ENCODE measurements at places on chromosomes 6 and 20.

DNA sequence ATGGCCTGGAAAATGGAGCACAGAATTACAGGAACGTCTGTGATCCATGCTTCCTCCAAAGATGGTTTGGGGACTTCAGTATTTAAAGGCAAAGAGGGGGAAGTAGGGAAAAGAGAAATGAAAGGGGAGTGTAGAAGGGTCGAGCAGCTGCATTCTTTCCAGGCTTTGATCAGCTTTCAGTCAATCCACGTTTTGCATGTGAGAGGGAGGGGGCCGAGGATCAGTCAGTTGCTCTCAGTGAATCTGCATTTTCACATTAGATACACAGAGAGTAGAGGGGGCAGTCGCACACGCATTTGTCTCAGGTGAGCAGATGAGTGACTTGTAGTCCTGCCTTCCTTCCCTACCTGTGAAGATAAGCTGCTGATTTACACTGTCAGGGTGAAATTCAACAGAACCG is 78.8 kb downstream of the FOXF2 start:
- DNase-seq = no peak

DNA sequence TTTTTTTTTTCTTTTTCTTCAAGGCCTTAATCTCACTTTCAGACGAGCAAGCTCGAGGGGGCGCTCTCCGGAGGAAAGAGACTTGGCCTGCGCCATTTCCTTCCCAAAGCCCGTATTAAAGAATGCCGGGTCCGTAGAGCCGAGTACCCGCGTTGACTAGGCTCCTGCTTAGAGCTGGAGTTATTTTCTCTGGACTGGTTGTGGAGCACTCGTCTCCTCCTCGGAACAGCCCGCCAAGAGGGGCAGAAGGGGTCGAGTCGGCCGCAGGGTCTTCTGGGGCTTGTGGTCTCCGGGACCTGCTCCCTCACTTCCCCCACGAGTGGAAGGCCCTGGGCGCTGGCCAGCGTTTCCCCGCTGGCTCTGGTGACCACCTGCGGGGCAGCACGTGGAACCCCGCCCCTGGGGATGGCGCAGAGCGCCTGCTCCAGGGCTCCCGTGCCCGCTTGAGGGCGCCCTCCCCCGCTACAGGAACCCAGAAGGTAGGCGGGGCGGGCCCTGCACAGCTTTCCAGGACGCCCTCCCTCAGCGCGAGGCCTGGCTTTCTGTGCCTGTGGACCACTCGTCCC is 2.7 kb upstream of the MEI4 start:
- DNase-seq = no peak

- peak; percentile 96 for DNase-seq
Measured at GRCh38 chr20:25233016-25233772, 14.7 kb upstream of the PYGB start.

DNA sequence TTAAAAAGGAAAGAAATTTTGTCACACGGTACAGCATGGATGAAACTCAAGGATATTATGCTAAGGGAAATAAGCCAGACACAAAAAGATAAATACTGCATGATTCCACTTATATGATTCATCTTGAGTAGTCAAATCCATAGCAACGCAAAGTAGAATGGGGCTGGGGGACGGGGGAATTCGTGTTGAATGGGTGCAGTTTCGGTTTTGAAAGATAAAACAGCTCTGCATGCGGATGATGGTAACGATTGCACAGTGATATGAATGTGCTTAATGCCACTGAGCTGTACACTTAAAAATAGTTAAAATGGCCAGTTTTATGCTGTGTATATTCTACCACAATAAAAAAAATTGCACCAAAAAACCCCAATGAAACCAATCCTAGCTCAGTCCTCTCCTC is 52.9 kb upstream of the SIRPA start:
- no peak for DNase-seq

- DNase-seq = no peak
Measured at GRCh38 chr6:26016245-26016962, 53.8 kb downstream of the TRIM38 start.
